ENCODE measurements at places on chromosomes 5 and 9.

GRCh38 chr9:96177005-96177718 lies 124.8 kb downstream of the HSD17B3 start:
- no peak for DNase-seq

DNA sequence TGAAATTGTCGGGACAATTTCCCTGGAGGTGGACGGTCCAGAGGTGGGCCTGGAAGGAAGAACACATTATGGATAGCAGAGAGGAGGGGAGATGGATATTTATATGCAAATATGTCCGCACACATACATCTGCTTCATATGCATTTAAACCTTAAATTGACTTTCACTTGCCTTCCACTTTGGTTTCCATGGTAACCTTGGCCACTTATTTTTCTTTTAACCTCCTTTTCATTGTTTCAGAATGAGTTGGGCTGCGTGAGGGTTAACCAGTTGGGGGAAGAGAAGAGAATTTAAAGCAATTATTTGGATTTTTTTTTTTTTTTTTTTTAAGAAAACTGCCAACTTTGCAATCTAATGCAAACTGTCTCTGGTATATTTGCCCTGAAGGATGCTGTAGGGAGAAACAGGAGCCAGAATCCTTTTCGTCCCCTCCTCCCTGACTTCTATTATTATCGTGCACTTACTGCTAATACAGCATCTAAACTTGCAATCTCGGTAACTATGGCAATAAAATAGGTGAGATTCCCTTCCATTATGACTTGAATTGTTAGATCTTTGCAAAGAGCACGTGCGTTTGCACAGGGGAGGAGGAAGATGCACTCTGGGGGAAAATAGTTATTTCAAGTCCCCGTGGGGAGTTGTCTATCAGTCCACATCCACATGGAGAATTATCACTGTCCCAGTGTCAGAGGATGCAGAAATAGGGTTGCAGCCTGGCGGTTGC lies 35.6 kb downstream of the TLR4 start:
- DNase-seq, result no peak

GRCh38 chr9:86481466-86481865 lies 127.3 kb upstream of the TUT7 start:
- no peak for DNase-seq

- DNase-seq, result no peak
Measured at GRCh38 chr5:115064380-115064779, 105.3 kb downstream of the TRIM36 start.

DNA sequence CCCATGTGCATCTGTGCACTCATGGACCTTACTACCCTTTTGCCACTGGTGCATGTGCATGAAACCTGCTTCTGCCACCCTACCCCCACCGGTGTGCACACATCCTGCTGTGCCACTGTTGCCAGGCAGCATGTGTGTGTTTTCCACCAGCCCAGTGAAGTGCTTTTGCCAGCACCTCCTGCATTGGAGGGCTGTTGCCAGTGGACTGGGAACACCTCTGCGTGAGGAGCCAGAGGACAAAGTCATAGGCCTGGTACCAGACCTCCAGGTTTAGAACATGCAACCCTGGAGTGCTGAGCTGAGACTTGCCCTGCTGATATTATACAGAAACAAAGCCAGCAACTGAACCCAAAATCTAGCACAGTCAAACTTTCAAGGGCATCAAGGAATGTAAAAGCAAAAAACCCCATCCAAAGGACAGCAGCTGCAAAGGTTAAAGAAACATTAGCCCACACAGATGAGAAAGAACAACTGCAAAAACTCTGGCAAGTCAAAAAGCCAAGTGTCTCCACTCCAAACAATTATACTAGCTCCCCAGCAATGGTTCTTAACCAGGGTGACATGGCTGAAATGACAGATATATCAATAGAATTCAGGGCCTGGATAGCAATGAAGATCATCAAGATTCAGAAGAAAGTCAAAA lies 70.6 kb upstream of the PTPN3 start:
- DNase-seq, result no peak

GRCh38 chr9:114235033-114235661 lies 79.8 kb downstream of the COL27A1 start:
- DNase-seq, result no peak

GRCh38 chr9:72997387-72997995 lies 44.6 kb upstream of the ALDH1A1 start:
- no peak for DNase-seq
